ENCODE measurements at places on chromosomes 16 and 17.

DNA sequence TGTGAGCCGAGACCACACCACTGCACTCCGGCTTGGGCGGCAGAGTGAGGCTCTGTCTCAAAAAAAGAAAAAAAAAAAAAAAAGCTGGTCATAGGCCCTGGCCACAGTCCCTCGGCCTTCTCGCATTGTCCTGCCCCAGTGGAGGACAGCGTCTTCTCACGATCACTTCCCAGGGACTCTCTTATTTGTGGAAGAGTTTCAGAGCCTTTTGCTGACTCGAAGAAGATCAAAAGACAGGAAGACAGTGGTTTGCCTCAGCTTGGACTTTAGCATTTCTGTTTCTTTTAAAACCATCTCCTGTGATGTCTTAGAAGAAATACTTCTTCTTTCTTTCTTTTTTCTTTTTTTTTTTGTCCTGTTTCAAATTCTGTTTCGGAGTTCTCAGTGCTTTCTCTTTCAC is 210.0 kb downstream of the FTO start:
- DNase-seq: no peak

GRCh38 chr16:82703161-82703560 is 76.4 kb downstream of the CDH13 start:
- DNase-seq: no peak

- no peak for DNase-seq
Observed at GRCh38 chr16:82625066-82625968, 1.5 kb upstream of the CDH13 start.

DNA sequence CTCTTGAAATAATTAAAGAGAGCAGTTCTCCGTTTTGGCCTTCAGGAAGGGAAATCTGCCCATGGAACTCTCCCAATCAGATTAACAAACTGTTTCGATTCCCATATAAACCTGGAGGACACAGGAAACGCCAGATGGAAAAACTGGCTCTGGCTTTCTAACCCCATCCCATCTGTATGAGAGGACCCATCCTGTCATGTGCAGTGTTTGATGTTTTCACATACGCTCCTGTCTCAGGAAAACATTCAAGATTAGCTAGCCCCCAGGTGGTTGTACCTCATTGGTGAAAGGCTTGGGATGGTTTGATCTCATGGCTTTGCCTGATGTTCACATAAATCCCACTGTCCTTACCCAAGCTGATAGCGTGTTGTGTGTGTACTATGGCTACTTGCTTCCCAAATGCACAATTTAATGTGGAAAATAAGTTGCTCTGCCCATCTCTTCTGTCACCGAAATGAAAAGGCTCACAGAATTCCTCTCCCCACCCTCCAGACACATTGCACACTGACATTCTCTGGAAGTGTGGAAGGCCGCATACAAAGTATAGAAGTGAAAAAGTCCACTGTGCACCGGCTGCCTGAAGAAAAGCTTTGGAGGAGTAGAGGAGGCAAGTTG is 18.2 kb upstream of the ERN1 start:
- DNase-seq: no peak

GRCh38 chr17:50265690-50266315 is 8.5 kb upstream of the TMEM92 start:
- DNase-seq: no peak

DNA sequence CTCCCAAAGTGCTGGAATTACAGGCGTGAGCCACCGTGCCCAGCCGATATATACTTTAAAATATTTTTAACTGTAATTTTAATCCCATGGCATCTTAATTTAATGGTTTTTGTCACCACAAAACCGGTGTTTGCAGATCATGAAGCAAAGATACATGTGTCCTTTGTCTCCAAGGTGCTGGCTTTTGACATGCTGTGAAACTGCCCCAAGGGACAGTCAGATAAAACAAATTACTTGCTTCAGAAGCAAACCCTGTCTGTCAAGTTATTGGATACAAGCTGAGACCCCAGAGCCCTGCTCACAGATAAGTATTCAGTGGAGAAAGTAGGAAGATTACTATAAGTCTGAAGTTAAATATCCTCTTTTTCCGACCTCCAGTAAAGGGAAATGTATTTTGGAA is 39.8 kb downstream of the ARL4D start:
- no peak for DNase-seq

DNA sequence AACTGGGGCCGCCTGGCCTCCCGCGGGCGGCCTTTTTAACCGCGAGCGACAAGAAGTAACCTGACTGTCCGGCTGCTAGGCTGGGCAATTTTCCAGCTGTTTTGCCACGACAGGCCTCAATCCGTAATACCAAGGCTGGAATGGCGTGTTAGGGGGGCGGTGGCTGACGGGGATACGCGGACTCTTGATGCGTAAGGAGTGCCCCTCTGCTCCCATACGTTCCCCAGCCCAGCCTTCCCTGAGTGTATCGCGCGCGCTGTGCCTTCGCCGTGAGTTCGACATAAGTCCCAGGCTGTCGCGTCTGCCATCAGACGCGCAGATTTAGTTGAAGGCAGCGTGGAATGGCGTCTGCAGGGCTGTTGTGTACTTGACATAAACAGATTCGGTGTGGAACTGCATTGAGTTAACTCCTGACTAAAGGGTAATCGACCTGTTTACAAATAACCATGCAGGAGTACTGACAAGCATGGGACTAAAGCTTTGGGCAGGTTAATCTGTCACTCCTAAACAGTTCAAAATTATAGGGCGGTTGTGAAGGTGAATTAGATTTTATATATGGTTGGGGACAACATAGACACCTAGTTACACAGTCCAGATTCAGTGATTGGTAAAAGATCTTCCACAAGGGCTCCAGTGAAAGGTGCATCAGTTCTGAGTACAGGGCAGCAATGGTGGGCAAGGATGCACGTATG is 16.6 kb upstream of the ERN1 start:
- peak; percentile 76 for DNase-seq

DNA sequence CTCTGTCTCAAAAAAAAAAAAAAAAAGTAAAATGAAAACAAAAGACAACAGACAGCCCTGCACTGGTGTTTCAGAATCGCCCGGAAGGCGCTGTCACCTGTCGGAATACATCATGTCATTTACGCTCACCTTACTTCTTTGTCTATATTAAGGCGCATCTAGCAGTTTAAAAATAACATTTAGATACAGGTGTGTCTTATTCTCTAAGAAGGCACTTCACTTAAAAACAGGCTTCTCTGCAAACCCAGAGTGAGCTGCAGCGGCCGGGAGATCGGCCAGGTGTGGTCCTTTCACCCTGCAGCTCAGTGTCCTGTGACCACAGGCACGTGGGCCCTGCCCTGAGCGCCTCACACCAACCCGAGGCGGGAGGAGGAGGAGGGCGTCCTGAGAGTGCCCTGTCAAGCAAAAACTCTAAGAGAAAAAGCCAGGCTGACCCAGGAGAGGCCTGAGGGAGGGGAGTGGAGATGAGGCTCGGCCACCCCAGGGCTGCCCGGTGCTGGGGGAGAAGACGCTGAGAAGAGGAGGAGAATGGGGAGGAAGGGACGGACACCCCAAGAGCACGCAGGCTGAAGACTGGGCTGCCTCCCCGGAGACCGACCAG is 3.3 kb upstream of the LMF1 start:
- DNase-seq: no peak

- no peak for DNase-seq
Observed at GRCh38 chr17:77190576-77190975, 49.8 kb downstream of the SEC14L1 start.

GRCh38 chr17:8558144-8558543 is 72.4 kb downstream of the MYH10 start:
- no peak for DNase-seq

GRCh38 chr17:39555368-39555767 is 52.4 kb downstream of the NEUROD2 start:
- no peak for DNase-seq

DNA sequence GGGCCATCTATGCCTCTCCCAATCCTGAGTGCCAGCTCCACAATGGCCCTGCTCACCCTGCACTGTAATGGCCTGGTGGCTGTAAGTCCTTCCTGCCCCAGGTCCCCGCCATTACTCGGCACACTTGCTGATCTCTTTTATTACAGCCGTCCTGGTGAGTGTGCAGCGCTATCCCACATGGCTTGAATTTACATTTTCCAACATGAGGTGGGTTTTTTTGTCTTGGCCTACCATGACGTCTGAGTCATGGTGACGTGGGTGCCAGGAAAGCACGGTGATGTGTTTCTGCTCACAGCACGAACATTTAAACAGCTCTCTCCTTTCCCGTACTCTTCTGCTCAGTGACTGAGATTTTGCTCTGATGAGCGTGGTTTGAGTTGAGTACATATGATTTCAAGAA is 55.2 kb upstream of the FOXF1 start:
- DNase-seq: no peak

- DNase-seq: no peak
Observed at GRCh38 chr17:73400915-73401545, 89.2 kb upstream of the CDC42EP4 start.

All from NCI-H1105 treated with DMSO at 0.1 percent for 48 hours (cell line).